ENCODE measurements at places on chromosomes 11 and 22. TPM values are rescaled to one million over a fixed set of nuclear protein-coding genes. Genes with fewer than 3 reads are reported as not detected.

The MRGPRX4 gene
- total RNA-seq = not detected

The FIBIN gene
- total RNA-seq = 0.45 TPM

The TRMU gene
- 70.6 TPM for total RNA-seq

The TMPRSS5 gene
- total RNA-seq = 1.1 TPM

The CD3E gene
- not detected for total RNA-seq

The ME3 gene
- total RNA-seq = 3.4 TPM

The SOX10 gene
- total RNA-seq = 2.7 TPM

DNA sequence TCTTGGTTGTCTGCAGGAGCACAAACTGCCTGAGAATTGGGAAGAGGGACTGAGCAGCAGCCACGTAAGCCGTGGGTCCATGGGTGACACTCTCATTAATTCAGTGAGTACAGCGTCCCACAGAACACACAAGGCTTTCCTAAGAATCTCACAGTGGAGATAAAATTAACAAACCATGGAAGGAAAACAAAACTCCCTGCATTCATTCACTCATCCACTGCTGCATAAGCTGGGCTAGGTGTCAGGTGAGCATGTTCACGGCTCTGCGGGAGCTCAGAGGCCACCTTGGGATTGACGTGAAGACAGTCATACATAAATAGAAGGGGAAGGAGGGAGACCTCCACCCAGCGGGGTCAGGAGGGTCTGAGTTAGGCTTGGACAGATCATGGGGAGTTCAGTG lies 1442.7 kb downstream of the TBC1D22A start:
- H3K36me3 ChIP-seq = no peaks in the 10 kb centered on the region
- no peaks in the 10 kb centered on the region for H3K4me1 ChIP-seq
- H3K4me3 ChIP-seq = no peak overlapping the region
- H3K27ac ChIP-seq = no peak overlapping the region
- H3K27me3 ChIP-seq = no peaks in the 10 kb centered on the region

- no peaks in the 10 kb centered on the region for H3K36me3 ChIP-seq
- no peaks in the 10 kb centered on the region for H3K27me3 ChIP-seq
- H3K4me3 ChIP-seq = no peak overlapping the region
- no peak overlapping the region for H3K27ac ChIP-seq
- DNase-seq = no peak
Observed at GRCh38 chr11:35566885-35567284, 41.5 kb upstream of the PAMR1 start.

- DNase-seq = no peak
- no peak overlapping the region for H3K27ac ChIP-seq
- no peak overlapping the region for H3K4me3 ChIP-seq
- no peaks in the 10 kb centered on the region for H3K27me3 ChIP-seq
- no peaks in the 10 kb centered on the region for H3K4me1 ChIP-seq
- H3K36me3 ChIP-seq = no peaks in the 10 kb centered on the region
Observed at GRCh38 chr11:92594251-92594650, 369.6 kb downstream of the FAT3 start.

DNA sequence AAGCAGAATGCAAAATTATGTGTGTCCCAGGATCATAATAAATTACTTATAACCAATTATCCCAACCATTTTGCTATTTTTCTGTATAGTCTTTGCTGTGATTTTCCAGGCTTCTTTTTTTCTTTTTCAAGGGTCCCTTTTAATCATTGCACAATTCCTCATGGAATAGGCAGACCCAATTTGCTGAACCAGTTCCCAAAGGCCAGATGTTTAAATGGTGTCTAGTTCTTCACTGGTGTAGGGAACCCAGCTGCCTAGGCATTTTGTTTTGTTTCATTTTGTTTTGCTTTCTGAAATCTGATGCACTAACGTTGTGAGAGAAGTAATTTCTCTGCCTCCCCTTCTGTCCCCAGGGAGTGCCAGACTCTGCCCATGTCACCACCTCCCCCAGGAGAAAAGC lies 60.4 kb downstream of the CHST1 start:
- H3K27ac ChIP-seq = no peak overlapping the region
- no peaks in the 10 kb centered on the region for H3K36me3 ChIP-seq
- H3K4me3 ChIP-seq = no peak overlapping the region
- no peaks in the 10 kb centered on the region for H3K27me3 ChIP-seq

GRCh38 chr22:21443057-21443734 lies 24.0 kb upstream of the TMEM191C start:
- DNase-seq = peak; percentile 51
- H3K4me3 ChIP-seq = no peak overlapping the region
- peak overlapping the region; percentile 19 for H3K27ac ChIP-seq
- H3K4me1 ChIP-seq = peaks cover 3% of the 10 kb centered on the region
- peaks cover 3% of the 10 kb centered on the region for H3K36me3 ChIP-seq
- no peaks in the 10 kb centered on the region for H3K27me3 ChIP-seq

GRCh38 chr11:74927496-74927895 lies 21.4 kb downstream of the XRRA1 start:
- no peak overlapping the region for H3K27ac ChIP-seq
- H3K36me3 ChIP-seq = no peaks in the 10 kb centered on the region
- H3K4me3 ChIP-seq = no peak overlapping the region
- no peak for DNase-seq

GRCh38 chr11:1693327-1694063 lies 3.5 kb upstream of the KRTAP5-6 start:
- H3K27ac ChIP-seq = no peak overlapping the region
- peak; percentile 95 for DNase-seq
- H3K4me3 ChIP-seq = peak overlapping the region; percentile 29
- H3K36me3 ChIP-seq = no peaks in the 10 kb centered on the region
- peaks cover 7% of the 10 kb centered on the region for H3K27me3 ChIP-seq

GRCh38 chr11:124754309-124754708 lies 2.3 kb upstream of the VSIG2 start:
- no peak for DNase-seq
- H3K4me3 ChIP-seq = no peak overlapping the region
- peaks cover 1% of the 10 kb centered on the region for H3K36me3 ChIP-seq
- H3K27ac ChIP-seq = no peak overlapping the region
- peaks cover 19% of the 10 kb centered on the region for H3K4me1 ChIP-seq

- H3K36me3 ChIP-seq = no peaks in the 10 kb centered on the region
- no peak overlapping the region for H3K27ac ChIP-seq
- H3K27me3 ChIP-seq = no peaks in the 10 kb centered on the region
- no peak overlapping the region for H3K4me3 ChIP-seq
- H3K4me1 ChIP-seq = no peaks in the 10 kb centered on the region
- DNase-seq = no peak
Observed at GRCh38 chr11:35934981-35935380, 8.9 kb upstream of the LDLRAD3 start.

DNA sequence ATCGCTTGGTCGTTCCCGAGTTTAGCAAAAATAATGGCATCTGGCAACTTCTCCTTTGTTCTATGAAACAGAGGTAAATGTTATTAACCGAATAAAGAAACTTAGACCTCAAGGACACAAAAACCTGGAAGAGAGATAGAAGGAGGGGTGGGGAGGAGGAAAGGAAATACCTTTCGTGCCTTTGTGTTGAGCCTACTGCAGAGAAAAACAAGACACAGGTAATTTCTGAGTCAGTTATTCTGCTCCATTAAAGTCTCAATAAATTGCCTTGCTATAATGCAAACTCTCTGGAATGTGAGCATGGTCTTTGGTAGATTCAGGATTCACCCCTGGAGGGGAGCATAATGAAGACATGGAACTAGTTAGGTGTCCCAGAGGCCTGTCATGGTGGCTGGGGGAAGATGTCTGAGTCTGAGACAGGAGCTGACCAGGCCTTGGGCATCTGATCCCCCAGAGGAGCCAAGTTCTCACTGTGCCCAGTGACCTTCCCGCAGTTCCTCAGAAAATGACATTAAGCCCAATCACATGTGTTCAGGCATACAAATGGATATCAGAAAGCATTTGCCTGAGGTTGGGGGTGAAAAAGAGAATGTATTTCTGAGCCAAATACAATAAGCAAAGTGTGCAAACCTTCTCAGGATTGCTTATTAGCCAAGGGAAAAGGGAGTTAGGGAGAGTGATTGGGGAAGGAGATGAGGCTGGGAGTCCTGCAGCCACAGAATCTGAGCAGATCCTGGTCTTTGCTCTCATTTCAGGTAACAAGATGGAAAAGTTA lies 72.6 kb upstream of the CADM1 start:
- no peak overlapping the region for H3K4me3 ChIP-seq
- no peak for DNase-seq
- no peaks in the 10 kb centered on the region for H3K27me3 ChIP-seq
- no peaks in the 10 kb centered on the region for H3K36me3 ChIP-seq

All from H1 (cell line).